Activated CD4-positive, CD25-positive, alpha-beta regulatory T cell (primary cell): ENCODE measurements at places on chromosomes 3 and 15.

DNA sequence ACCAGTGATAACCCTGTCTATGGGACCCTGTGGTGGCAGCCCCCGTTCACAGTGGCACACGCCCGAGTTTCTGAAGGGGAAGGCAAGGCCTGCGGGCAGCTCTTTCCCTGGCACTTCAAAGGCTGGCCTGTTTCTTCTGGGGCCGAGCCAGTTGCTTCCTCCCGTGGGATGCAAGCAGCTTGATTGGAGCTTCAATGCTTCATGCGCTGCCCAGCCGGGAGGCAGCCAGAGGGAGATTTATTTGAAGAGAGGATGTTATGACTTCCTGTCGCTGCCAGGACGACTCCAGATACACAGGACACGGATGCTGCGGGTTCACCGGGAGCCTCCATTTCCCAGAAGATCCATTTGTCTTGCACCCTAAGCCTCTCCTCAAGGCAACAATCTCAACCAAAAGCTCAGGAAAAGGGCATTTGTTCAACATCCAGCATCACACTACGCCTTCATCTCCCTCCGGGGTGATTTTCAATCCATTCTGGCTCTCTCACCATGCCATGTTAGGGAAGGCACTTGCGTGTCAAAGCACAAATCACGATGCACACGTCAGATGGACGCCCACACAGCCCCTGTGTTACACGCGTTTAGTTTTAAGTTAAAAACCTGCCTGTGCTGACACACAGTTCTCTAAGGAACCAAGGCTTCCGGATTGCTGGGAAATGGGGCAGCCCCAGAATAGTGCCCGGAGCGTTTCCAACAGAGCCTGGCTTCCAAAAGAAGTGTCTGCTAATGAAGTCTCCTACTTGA lies 330.2 kb downstream of the OCA2 start:
- DNase-seq = no peak

DNA sequence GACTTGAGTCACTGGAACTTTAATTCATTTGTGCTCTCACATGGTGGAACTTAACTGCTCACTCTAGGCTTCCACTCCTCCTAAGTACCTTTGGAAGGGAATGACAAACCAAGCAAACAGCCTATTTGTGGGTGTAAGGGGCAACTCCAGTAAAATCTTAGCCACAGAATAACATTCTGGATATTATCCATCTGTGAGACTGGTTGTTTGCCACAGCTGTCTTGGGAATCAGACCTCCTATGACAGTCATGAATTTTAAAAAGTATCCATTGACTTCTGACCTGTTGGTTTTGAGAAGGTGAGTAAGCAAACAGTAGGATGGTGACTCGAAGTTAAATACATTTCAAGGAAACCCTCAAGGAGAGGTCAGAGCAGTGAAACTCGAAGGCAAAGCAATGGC lies 147.3 kb upstream of the CDIN1 start:
- DNase-seq = no peak

- DNase-seq = no peak
Observed at GRCh38 chr3:64732576-64732975, 44.8 kb upstream of the ADAMTS9 start.

GRCh38 chr3:57046101-57046765 lies 14.2 kb upstream of the SPATA12 start:
- no peak for DNase-seq

DNA sequence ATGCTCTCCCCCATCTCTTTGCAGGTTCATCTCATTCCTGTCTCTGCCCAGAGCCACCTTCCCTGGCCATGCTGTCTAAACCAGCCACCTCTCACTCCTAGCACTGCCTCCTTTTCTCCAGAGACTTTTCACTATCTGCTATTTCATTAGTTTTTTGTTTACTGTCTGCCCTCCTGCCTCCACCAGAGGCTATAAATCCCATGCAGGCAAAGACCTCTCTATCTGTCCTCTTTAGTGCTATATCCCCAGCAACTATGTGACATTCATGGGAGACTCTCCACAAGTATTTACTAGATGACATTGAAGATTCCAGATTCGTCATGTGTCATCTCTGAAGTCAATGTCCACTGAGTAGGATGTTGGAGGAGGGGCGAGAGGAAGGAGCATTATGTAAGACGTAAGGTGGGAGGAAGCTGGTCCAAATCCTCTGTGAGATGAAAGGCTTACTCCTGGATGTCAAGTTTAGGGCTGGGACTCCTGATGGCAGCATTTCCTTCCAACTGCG lies 3.4 kb upstream of the FAM43A start:
- no peak for DNase-seq

DNA sequence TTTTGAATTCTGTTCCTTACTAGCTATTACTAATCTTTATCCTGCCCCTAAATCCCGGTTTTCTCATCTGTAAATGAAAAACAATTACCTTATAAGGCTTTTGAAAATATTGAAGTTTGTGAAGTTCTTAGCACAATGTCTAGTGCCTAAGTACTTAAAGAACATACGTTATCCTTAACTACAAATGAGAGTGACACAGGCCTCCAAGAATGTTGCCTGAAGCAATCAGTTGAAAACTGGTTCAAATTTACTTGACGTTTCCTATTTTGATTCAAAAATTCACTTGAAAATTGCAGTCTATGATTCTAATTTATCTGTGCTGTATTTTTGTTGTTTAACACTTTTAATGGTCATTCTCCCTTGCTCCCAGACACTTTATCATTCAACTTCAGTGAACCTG lies 3.2 kb downstream of the SENP7 start:
- DNase-seq = no peak

DNA sequence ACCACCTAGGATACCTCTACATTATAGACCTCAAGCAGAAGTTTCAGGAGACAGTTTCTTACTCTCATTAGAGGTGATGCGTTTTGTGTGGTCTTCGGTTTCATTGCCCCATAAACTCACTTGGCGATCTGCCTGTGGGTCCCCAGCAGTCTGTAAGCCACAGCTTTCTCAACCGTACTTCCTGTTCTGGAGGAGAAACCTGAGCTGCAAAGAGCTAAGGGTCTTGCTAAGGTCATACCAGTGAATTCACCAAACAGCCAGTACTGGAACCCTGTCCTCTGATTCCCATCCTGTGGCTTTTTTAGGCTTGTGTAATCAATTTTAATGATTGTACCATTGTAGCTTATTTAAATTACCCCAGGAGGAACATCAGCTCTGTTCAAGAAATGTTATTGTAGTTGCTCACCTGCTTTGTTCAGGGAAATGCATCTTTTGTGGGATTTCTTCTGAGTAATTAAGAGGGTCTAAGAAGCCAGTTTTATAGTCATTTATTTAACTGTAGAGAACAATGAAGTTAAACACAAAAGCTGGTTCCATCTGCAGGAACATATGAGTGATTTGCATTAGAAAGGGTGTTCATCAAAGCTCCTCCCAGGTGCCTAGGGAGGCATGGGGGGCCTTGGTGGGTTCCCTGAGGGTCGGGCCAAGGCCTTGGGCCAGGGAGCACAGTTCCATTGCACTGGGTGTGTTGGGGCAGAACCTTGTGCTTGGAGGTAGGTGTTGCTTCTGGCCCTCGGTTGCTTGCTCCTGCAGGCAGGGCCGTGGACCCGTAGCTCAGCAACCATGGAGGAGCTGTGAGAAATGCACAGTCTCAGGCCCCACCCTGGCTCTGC lies 69.6 kb downstream of the APBA2 start:
- DNase-seq = no peak

DNA sequence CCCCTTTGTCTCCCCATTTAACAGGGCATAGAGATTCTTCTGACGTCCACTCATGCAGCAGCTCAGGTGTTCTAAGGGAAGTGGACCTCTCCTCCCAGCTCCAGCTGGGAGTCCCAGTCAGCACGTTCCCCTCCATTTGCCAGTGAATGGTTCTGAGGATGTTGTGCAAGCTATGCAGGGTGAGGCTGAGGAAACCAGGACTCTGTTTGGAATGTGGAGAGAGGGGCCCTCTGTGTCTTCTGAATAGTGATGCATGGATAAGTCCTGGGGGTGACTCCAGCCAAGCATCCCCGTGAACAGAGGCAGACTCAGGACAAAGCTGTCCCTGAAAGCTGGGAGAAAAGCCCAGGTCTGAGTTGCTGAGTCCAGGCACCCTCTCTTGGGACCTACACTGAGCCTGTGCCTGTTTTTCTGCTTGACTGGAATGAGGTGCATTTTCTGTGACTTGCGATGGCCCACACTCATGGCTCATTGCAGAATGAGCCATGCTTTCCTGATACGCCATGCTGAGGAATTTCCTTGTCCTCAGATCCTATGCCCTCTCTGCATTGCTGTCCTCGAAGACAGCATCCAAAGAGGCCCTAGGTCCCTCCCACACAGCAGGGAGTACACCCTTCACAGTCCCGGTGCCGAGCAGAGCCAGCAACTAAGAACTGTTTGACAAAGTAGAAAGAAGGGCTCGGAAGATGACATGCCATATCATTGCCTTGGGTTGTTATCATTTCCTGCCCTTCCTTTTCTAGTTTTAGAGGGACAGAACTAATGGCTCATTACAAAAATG lies 185.2 kb downstream of the ATP10A start:
- no peak for DNase-seq

GRCh38 chr3:168939651-168940238 lies 723.8 kb downstream of the MECOM start:
- DNase-seq = no peak

- DNase-seq = no peak
Observed at GRCh38 chr3:150248116-150248887, 159.8 kb upstream of the TSC22D2 start.

DNA sequence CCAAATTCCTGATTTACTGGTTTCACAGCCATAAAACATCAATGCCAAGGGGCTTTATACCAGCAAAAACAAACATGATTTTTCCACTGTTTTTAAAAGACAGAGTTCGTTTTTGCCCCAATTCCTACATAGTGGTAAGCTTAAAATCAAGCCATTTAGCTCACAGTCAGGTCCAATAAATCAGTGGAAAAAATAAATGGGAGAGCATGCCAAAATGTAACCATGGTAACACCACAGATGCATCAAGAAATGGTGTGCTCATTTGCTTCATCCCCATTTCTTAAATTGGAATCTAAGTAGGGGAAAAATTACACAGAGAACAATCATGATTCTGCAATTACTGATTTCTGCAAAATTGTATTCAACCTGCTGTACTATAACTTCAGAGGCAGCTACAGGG lies 418.8 kb downstream of the MAGI1 start:
- DNase-seq = no peak

- no peak for DNase-seq
Observed at GRCh38 chr3:41532976-41533375, 333.7 kb downstream of the CTNNB1 start.

DNA sequence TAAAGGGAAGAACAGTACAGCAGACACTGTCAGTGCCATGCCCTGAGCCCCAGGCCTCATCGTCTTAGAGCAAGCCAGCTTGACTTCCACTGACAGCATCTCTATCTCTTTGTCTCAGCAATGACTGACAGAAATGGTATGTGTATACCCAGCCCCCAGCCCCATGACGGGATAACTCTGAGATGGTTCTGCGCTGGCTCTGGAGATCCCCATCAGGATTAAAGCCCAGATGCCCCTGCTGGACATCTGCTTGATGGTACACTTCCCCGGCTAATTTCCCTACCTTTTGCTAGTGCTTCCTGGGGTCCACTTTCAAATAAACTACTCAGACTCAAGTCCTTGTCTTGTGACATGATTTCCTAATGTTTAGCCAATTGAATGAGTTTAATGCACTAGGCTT lies 7.6 kb downstream of the NMNAT3 start:
- no peak for DNase-seq

- DNase-seq = peak; percentile 33
Observed at GRCh38 chr3:182793663-182794454, 555 bp downstream of the ATP11B start.

DNA sequence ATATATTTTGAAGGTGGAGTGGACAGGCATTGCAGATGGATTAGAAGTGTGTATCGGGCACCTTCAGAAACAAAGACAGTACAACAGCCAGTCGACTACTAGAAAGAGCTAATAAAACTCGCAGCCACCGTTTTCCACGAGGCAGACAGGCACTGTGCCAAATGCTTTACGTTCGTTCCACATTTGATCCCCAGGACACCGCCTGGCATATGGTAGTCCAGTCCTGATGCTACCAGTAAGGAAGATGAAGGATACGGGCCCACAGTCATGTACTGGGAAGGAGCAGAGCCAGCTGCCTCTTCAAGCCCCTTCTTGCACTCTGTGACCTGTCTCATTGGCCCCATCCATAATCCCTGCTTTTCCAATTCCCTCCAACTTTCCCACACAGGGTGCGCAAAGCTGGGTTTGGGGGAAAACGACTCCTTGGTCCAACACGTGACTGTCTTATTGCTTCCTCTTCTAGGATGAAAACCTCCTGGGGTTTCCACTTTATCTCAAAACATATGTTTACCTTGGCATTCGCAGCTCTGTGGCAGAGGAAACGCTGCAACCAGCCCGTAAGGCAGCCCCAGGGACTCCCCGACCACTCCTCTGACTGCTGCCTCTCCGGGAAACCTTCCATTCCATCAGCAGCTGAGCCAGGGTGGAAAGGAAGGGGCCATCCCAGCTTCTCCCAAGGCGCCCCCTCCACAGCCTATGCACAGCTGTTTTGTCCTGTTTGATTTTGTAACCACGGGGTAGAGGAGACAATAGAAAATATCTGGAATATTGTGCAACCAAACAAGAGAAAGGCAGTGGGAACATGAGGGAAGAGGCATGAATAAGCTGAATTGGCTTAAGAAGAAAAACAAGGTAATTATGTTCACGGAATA lies 107.4 kb downstream of the ADAMTS17 start:
- no peak for DNase-seq

DNA sequence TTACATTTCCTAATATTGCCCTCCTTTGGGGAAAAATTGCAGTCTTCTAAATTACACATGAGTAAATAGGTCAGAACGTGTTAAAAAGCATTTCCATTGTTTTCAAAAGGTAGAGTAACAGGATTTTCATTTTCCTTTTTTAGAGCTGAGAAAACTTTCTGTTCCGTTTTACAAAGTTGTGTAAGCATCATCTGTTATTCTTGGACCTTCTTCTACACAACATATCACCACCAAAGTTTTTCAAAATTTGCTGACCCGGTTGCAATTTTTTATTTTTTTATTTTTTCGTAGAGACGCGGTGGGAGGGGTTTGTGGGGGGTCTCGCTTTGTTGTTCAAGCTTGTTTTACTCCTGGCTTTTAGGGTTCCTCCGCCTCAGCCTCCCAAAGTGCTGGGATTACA lies 1.1 kb downstream of the CCDC39 start:
- DNase-seq = no peak

- DNase-seq = no peak
Observed at GRCh38 chr3:58287354-58287753, 18.7 kb upstream of the RPP14 start.

DNA sequence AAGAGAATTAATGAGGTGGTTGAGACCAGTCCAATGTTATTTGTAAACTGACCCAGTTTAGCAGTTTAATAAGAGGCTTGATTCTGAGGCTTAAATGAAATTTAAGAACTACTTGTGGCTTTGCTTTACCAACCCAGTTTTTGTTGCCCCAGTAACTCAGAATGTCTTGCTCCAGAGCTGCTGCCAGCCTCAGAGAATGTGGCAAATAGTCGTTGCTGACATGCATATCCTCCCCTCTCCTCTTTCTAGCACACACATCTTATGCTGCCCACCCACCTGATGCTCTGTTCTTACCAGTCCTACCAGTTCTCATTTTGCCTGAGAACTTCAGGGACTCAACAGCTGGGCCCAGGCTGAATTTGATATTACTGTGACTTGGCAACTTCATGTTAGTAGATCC lies 92.4 kb upstream of the TSC22D2 start:
- no peak for DNase-seq
